ENCODE measurements at places on chromosomes 11 and 22.

- DNase-seq: no peak
These were observed 32.0 kb downstream of the PDE2A start for GRCh38 chr11:72642043-72642883.

DNA sequence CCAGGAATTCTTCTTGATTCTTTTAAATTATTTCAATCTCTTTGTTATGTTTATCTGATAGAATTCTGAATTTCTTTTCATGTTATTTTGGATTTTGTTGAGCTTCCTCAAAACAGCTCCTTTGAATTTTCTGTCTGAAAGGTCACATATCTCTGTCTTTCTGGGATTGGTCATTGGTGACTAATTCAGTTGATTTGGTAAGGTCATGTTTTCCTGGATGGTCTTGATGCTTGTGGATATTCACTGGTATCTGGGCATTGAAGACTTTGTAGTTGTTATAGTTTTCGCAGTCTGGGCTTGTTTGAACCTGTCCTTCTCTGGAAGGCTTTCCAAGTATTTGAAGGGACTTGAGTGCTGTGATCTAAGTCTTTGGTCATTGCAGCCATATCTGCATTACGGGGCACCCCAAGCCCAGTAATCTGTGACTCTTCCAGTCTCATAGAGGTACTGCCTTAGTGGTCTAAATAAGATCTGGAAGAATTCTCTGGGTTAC lies 18.9 kb upstream of the INSC start:
- no peak for DNase-seq

- no peak for DNase-seq
These were observed 1.4 kb downstream of the SREBF2 start for GRCh38 chr22:41834005-41834944.

DNA sequence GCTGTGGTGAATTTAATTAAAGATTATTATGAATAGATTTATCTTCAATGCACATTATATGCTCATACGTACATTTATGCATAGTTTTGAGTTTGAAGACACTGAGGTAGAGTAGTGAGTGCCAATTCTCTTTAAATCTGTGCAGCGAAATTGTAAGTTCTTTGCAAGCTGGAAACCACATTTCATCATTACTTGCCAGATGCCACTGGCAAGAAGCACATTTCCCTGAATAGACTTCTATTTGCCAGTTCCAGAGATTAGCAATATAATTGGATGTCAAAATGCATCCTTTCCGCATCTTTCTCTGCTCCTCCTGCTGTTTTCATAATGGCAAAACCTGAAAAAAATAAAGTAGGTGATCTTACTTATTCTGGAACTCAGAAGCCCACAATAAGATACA lies 448.0 kb downstream of the LUZP2 start:
- no peak for DNase-seq

GRCh38 chr22:50179937-50180726 lies 5.6 kb upstream of the TRABD start:
- DNase-seq: no peak

DNA sequence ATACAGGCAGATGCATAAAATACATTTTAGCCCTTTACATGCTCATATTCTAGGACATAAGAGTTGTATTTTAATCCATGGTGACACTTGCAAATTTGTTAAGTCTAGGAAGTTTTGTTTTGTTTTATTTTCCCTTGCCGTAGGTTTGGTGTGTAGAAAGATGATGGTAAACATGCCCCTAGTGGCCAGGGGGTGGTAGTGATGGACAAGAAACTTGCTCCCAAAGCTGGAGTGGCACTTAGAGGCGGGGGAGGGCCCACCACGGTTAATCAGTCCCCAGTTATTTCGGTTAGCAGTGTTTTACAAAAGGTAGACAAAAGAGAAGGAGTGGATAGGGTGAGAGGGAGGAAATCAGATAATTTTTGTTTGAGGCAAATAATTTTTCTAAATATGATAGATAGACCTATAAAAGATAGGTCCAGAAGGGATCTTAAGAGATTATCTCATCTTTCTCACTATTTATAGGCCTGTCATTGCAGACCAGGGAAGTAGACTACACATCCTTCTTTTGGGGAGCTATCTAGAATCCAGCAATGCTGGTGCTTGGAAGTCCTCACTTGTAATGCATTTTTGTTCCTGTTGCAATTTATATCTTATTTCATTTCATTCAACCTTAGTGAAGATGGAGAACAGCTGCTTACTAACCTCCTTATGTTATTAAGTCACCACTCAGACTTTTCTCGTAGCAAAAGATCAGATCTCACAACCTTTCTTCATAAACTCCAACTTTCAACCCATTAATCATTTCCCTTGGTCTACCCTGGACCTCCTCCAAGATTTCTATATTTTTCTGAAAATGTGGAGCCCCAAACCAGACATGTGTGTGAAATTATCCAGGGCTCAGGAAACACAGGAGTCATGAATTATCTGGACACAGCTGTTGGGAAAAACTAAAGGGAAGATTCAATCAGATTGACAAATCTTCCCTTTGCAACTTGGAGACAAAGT lies 5.9 kb upstream of the BDNF start:
- DNase-seq: no peak

DNA sequence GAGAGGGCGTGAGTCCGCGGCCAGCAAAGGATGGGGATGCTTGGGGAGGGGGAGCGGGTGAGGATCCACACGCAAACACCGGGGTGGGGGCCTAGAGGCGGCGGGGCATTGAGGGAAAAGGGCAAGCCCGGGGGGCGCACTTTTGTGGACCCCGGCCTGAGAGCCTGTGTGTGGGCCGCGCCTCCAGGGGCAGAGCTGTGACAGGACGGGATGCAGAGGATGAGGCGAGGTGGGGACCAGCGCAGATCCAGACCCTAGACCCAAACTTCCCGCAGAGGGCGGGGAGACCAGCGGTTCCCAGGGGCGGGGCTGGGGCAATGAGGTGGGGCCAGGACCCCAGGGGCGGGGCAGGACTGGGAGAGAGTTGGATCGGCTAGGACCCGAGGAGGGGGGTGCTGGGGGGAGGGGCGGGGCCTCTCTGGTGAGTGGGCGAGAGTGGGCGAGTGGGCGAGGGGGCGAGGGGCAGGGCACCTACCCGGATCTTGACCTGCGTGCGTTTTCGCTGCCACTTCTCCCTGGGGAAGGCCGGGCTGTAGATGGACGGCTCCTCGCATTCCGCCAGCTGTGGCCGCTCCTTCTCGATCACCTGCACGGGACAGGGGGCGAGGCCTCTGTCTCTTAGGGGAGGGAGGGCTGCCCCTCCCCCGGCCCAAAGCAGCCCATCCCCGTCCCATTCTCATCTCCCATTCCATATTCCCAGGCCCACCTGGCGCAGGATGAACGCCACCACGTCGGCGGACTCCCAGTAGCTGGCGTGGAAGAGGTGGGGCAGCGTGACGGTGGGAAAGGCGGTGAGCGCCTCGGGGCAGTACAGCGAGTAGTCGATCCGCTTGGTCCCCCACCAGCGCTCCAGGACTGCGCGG lies 10.6 kb downstream of the PITPNM1 start:
- DNase-seq: no peak

GRCh38 chr11:116257883-116258282 lies 514.9 kb downstream of the BUD13 start:
- no peak for DNase-seq

Data from cerebellar nuclear complex (tissue), 1 donor.